ENCODE measurements at places on chromosomes 12 and 14.
A peak's percentile ranks its signal among the peaks of the same experiment; 100 is the strongest.

DNA sequence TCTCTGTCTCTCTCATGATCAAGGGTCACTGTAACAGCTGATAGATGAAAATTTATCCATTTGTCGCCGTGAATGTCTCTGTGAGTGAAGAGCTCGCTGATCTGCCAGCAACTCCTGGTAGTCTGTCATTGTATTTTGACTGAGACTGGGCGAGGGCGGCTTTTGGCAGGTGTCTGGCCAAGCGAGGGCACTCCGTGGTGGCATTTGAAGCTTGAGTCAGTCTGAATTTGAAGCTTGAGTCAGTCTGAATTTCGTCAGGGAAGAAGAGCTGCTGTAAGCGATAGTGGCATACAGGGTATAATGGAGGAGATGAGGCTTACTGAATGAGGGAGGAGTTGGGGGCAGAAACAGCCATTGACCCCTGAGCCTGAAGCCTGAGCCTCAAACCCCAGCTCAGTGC is 56.8 kb upstream of the FAM181A start:
- no peak for DNase-seq
- H3K36me3 ChIP-seq, result peaks cover 1% of the 10 kb centered on the region
- peaks cover 28% of the 10 kb centered on the region for H3K27me3 ChIP-seq
- H3K27ac ChIP-seq, result no peak overlapping the region

DNA sequence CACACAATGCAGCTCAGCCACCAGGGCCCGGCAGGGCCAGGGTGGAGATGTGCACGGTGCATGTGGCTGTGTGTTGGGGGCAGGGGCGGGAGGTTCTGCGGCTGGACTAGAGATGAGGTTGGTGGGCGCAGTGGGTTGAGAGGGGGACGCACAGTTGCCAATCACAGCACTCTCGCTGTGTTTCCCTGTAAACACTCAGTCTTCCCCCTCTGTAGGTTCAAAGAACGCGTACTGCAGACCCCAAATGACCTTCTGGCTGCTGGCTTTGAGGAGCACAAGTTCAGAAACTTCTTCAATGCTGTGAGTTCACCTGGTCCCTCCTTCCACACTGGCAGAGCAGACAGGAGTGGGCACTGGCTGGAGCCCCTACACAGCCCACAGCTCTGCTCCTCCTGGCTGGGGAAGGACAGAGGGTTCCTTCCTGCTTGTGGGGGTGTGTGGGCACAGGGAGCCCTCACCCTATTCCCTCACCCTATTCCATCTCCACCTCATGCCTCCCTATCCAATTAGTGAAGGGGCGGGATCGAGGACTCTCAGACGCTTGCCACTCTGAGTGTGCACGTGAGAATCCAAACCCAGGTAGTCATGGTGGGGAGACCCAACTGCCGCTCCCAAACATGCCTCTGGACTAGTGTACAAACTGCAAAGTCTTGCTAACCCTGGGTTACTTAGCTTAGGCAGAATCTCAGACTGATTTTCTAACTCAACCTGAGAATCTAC is 17.8 kb downstream of the OTUB2 start:
- H3K4me3 ChIP-seq, result no peak overlapping the region
- H3K4me1 ChIP-seq, result no peaks in the 10 kb centered on the region
- H3K27me3 ChIP-seq, result no peaks in the 10 kb centered on the region
- H3K27ac ChIP-seq, result peak overlapping the region; percentile 27

DNA sequence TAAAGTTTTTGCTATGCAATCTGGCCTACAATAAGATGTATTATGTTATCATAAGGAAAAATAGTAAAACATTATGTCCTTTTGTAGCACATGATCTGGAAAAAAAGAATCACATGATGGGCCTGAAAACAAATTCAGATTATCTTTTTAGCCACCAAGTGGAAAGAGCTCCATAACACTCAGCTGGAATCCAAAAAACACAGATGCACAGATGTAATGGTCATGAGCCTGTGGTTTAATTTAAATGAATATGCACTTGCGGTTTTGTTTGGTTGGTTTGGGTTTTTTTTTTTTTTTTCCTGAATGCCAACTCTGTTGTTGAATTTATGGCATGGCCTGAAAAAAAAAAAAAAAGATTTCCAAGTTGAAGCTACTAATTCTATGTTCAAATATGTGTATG is 4.1 kb downstream of the KCNC2 start:
- no peak overlapping the region for H3K27ac ChIP-seq
- H3K4me1 ChIP-seq, result peaks cover 15% of the 10 kb centered on the region
- no peak overlapping the region for H3K4me3 ChIP-seq
- DNase-seq, result no peak
- peaks cover 48% of the 10 kb centered on the region for H3K27me3 ChIP-seq

GRCh38 chr12:131636940-131637750 is 73.7 kb upstream of the SFSWAP start:
- no peaks in the 10 kb centered on the region for H3K4me1 ChIP-seq
- no peak overlapping the region for H3K27ac ChIP-seq
- H3K36me3 ChIP-seq, result no peaks in the 10 kb centered on the region

GRCh38 chr14:68322940-68323620 is 469.8 kb downstream of the ZFP36L1 start:
- DNase-seq, result no peak
- H3K27me3 ChIP-seq, result no peaks in the 10 kb centered on the region
- peaks cover 20% of the 10 kb centered on the region for H3K4me1 ChIP-seq
- no peak overlapping the region for H3K4me3 ChIP-seq
- H3K36me3 ChIP-seq, result peaks cover 2% of the 10 kb centered on the region

GRCh38 chr12:131621701-131622421 is 89.0 kb upstream of the SFSWAP start:
- peaks cover 2% of the 10 kb centered on the region for H3K4me1 ChIP-seq
- no peak for DNase-seq
- no peaks in the 10 kb centered on the region for H3K36me3 ChIP-seq
- peaks cover 17% of the 10 kb centered on the region for H3K27me3 ChIP-seq
- no peak overlapping the region for H3K4me3 ChIP-seq
- no peak overlapping the region for H3K27ac ChIP-seq

DNA sequence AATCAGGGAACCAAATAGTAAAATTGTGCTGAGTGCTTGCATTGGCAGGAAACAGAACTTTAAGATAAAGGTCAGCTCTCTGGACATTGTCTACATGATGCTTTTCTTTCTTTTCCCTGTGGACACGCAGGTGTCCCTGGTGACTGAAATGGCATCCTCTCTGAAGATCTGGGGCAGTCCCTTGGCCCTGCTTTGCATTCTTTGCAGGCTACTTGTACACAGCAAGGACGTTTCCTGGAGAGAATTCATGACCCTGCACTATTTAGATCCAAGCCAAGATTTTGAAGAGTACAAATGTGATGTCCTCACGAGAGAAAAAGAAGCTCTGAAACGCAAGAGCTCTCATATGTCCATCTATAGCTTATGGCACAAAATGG is 11.3 kb upstream of the EDDM3A start:
- H3K4me1 ChIP-seq, result no peaks in the 10 kb centered on the region
- H3K4me3 ChIP-seq, result no peak overlapping the region
- no peak overlapping the region for H3K27ac ChIP-seq
- no peaks in the 10 kb centered on the region for H3K36me3 ChIP-seq

- H3K27ac ChIP-seq, result no peak overlapping the region
- no peaks in the 10 kb centered on the region for H3K27me3 ChIP-seq
- H3K36me3 ChIP-seq, result no peaks in the 10 kb centered on the region
- no peak for DNase-seq
Measured at GRCh38 chr12:79023261-79023660, 158.7 kb downstream of the SYT1 start.

GRCh38 chr12:4164188-4164558 is 109.4 kb upstream of the CCND2 start:
- H3K4me1 ChIP-seq, result peaks cover 47% of the 10 kb centered on the region
- H3K27me3 ChIP-seq, result no peaks in the 10 kb centered on the region
- no peak for DNase-seq
- H3K4me3 ChIP-seq, result peak overlapping the region; percentile 77
- peaks cover 3% of the 10 kb centered on the region for H3K36me3 ChIP-seq

DNA sequence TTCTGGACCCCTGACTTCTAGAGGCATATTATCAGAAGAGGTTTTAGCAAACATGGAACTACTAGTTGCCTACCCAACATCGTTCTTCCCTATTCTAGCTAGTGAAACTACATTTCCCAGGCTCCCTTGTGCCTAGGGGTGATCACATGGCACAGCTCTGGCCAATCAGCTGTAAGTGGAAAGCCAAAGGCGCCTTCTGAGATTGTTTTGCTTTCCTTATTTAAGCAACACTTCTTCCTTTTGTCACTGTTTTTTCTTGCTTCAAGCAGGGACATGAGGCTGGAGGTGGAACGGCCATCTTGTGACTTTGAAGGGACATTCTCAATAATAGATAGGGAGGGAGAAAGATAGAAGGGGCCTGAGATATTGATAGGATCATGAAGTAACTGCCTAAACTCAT is 136.7 kb downstream of the ZNF664 start:
- no peak overlapping the region for H3K27ac ChIP-seq
- no peak overlapping the region for H3K4me3 ChIP-seq
- H3K36me3 ChIP-seq, result no peaks in the 10 kb centered on the region
- H3K27me3 ChIP-seq, result no peaks in the 10 kb centered on the region
- no peak for DNase-seq
- H3K4me1 ChIP-seq, result no peaks in the 10 kb centered on the region
